ENCODE measurements at places on chromosomes 7 and 10.

- DNase-seq = no peak
Measured at GRCh38 chr10:96565774-96566173, 21.0 kb downstream of the TM9SF3 start.

GRCh38 chr10:124259139-124259825, 159.4 kb downstream of the OAT start:
- no peak for DNase-seq

GRCh38 chr7:34011696-34012095, 106.4 kb downstream of the BMPER start:
- no peak for DNase-seq

DNA sequence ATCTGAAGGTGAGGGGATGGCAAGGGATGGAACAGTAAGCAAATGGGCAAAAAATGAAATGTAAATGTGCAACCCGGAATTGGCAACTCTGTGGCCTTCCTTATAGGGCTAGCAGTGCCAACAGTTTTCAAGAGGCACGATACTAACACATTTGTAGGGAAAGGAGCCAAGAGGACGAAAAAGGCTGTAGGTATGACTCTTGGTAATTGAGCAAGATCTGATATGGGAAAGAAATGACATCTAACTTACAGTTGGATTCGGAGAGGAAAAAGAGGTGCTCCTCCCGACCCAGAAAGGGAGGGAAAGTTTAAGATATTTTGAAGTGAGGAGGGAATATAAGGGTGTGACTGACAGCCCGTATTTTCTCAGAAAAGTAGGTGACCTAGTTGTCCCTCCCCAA, 2.1 kb upstream of the CREM start:
- DNase-seq = no peak

GRCh38 chr10:1706711-1707110, 30.6 kb downstream of the ADARB2 start:
- DNase-seq = no peak

DNA sequence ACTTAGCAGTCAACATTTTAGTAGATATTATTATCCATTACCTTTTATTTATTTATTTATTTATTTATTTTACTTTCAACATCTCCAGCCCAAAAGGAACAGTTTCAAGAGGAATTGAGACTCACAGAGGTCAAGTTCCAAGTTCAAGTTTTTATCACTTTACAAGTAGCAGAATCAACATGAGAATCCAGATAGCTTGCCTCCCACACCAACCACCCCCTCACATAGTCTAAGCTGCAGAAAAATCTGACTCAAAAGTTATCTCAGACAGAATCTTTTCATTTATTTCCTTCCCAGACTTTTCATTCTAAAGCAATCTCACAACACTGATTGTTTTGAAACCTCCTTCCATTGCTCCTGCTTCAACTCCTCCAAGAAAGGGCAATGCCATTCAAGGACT, 129.6 kb downstream of the GRM3 start:
- no peak for DNase-seq

DNA sequence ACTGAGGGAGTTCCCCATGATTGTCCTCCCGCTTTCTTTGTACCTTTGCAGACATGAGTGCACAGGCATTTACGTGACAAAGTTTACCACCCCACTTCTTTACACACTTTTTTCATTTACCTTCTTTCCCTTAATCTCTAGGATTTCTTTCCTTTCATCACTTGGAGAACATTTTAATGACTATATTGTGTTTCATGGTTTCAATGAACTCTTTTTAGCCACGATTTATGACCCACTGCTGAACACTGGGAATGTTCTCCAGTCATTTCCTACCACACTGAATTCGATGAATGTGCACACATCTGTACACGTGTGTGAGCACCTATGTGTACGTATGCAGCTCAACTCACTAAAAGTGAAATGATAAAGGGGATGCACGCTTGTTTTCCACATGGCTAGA, 371.7 kb upstream of the IGFBP3 start:
- DNase-seq = no peak

GRCh38 chr10:114718374-114718773, 60.3 kb upstream of the ABLIM1 start:
- DNase-seq = no peak

DNA sequence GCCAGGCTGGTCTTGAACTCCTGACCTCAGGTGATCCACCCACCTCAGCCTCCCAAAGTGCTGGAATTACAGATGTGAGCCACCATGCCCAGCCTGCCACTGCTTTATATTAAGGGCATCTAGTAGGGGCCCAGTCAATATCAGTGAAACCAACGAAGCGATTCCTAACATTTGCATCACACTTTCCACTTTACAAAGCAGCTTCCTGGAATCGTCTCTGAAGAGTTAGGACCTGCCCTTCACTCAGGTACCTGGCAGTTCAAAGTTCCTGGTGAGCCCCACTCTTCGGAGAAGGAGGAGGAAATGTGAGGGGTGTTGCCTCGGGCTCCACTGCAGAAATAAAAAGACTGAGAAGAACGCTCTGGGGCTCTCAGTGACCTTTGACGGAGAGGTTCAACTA, 31.1 kb upstream of the EZH2 start:
- DNase-seq = no peak

GRCh38 chr10:99682752-99683151, 23.4 kb downstream of the ENTPD7 start:
- DNase-seq = no peak

GRCh38 chr10:6128087-6128486, 39.3 kb downstream of the RBM17 start:
- DNase-seq = no peak

DNA sequence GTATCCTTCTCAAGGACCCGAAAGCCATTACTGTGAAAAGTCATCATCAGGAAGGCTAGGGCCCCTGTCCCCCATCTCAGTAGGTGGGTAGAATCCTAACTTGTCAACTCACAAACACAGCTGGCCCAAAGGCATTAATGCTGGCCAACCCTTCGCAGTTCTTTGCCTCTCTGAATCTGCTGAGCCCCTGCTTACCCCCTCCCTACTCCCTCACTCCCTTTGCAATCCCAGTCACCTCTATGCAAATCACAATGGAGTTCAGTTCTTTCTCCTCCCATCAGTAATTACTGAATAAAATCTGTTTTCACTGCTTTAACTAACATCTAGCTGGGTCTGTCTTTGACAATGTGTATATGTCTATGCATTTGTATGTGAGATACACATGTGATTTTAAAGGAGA, 38.1 kb upstream of the AOAH start:
- DNase-seq = no peak

DNA sequence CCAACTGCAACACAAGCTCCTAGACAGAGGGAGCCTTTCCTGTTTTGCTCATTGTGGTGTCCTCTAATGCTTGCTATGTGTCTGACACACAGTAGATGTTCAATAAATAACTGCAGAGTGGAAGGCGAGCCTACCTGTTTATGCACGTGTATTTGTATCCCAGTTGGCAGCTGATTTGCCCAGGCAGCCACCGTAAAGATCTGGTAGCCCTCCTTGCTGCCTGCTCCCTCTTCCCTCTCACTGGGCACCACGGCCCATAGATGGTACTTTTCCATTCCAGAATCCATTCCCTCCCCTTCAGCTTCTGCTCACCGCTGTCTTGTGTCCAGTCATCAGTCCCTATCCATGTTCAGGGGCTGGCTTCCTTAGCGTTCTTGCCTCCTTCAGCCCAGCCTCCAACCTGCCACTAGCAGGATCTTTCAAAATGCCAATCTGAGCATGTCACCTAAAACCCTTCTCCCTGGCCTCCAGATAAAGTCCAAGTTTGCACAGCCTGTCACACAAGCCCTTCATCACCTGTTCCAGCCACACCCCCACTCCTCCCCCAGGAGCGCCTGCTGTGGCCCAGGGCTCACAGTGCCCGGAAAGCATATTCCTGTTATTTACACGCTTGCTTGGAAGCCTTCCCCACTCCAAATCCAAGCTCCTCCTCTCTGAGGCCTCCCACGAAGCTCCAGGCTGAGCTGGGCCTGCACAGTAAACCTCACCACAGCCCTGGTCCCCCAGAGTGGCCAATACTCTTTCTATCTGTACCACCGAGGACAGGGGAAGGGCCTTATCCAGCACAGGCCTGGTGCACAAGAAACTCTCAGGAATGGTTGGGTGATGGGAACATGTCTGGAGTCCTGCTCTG, 21.0 kb downstream of the ZCCHC24 start:
- peak; percentile 19 for DNase-seq

DNA sequence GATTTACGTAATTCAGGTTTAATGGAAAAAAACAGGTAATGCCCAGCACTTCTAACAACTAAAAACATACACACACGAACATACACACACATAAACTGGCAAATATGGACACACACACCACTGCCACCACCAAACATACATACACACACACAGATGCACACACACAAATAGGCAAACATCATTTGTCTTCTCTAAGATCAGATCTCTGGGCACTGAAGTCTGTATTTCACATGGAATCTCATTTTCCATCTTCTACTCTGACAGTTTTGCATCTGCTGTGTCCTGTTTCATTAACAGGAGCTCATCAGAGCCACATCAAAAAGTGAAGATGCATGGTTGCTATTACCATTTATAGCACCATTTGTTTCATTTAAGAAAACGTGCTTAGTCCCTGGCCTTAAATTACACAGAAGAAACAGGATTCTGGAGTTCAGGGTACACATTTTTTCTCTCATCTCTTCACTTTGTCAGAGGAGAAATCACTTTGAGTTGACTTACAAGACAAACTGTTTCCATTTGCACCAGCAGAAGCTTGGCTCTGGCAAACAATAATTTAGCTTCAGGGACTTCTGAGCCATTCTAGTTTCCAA, 165.3 kb downstream of the SORCS1 start:
- DNase-seq = no peak

DNA sequence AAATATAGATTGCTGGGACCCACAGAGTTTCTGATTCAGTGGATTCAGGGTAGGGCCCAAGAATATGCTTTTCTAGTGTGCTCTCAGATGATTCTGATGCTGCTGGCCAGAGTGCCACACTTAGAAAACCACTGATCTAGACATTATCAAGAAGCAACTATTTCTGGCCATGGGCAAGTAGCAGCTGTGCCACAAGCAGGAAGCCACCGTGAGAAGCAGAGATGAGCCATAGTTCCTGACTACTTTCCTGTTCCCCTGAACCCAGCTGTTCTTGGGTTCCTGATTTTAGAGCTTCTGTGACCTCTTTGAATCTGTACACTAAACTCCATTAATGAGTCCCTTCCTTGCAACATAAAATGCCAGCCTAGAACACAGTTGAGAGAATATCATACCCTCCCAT, 38.1 kb upstream of the PIK3AP1 start:
- DNase-seq = no peak

DNA sequence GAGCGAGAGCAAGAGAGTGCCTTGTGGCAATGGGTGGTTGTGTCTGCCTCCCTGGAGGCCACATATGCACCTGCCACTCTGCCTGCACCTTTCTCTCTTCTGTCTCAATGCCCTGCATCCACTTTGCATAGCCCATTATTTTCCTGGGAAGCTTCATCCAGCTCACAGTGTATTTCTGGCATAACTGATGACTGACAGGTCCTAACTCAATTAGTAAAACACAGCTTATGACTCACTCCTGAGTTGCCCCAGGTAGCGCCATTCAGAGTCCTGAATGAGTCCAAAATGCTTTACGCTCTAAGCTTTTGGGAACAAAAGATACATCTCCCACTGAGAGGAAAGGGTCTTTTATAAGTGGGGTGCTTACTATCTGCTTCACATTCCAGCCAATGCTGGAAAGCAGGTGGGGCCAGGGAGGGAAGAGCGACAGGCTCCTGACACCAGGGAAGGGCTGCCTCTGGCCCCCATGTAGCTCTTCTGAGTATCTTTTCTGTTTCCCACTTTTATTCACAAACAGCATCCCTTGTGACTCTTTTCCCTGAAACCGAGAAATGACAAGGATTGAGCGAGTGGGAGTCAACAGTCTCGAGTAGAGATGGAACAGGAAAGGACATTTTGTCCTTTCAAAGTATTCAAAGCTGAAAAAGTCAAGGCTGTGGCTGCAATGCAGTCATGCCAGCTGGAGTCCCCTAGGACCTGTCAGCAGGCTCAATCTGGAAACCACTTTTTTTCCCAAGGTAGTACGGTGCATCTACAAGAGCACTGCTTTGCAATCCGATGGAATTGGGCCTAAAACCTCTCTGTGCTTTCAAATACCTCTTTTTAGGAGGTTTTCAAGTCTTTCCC, 479.3 kb upstream of the PODXL start:
- DNase-seq = no peak

- DNase-seq = no peak
Measured at GRCh38 chr7:144736880-144737493, 98.9 kb downstream of the TPK1 start.

GRCh38 chr7:130912082-130912861, 178.3 kb upstream of the KLF14 start:
- DNase-seq = no peak

GRCh38 chr7:122884186-122884585, 2.1 kb downstream of the CADPS2 start:
- DNase-seq = peak; percentile 29

- DNase-seq = no peak
Measured at GRCh38 chr7:155363852-155364600, 66.3 kb downstream of the INSIG1 start.

DNA sequence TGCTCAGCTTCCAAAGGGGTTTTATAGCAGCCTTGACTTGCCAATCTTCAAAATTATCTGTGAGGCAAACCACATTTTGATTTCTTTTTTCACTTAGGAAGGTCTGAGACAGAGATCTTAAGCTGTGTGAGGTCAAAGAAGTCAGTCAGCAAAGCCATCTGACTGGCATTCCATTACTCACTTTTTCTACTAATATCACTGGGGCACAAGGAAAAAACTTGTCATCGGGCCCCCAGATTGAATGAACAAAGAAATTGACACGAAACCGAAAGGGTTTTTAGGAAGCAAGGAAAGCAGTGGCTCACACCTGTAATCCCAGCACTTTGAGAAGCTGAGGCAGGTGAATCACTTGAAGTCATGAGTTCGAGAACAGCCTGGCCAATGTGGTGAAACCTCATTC, 78.5 kb upstream of the FRMD4A start:
- DNase-seq = no peak

DNA sequence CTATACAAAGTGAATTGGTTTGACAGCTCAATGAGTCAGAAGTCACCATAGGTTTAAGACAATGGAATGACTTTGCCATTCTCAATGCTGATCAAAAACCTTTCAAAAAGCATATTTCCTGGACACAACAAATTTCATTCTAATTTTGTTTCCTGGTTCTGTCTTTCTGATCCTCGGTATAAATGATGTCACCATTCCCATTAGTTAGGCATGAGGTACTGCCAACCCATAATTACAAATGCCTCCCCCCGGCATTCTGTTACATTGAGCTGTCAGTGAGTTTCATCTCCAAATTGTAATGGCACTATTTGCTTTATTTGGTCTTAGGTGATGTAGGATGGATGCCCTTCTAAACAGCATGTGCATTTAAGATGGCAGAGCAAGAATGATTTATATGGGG, 81.7 kb upstream of the NFE2L3 start:
- DNase-seq = no peak

- DNase-seq = no peak
Measured at GRCh38 chr7:136919820-136920219, 51.4 kb downstream of the CHRM2 start.
